ENCODE measurements at places on chromosomes 13 and 19.

DNA sequence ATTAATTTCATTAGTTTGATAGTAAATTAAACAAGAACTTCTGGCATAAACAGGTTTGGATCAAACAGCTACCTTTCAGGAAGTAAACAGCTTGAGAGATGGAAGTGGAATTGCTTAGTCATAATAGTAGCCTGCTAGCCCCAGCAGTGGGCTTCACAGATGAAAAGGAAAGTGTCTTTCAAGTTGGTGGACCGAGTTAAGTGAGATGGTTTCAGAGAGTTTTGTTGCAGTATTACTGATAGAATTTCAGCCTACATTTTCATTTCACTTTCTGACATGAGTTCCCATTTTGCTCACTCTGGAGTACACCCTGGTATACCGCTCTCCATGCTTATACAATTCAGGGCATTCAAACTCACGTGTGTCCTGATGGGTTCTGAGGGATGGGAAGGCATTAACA is 2.0 kb upstream of the PTOV1 start:
- no peak for DNase-seq

- no peak for DNase-seq
These were observed 25.6 kb upstream of the ADGRE1 start for GRCh38 chr19:6861683-6862286.

DNA sequence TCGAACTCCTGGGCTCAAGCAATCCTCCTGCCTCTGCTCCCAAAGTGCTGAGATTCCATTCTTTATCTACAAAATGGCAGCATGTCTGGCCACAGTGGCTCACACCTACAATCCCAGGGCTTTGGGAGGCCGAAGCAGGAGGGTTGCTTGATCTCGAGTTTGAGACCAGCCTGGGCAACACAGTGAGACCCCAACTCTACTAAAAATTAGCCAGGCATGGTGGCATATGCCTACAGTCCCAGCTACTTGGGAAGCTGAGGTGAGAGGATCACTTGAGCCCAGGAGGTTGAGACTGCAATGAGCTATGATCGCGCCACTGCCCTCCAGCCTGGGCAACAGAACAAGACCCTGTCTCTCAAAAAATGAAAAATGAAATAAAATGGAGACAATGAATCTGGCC is 6.1 kb downstream of the NAPA start:
- DNase-seq: no peak

DNA sequence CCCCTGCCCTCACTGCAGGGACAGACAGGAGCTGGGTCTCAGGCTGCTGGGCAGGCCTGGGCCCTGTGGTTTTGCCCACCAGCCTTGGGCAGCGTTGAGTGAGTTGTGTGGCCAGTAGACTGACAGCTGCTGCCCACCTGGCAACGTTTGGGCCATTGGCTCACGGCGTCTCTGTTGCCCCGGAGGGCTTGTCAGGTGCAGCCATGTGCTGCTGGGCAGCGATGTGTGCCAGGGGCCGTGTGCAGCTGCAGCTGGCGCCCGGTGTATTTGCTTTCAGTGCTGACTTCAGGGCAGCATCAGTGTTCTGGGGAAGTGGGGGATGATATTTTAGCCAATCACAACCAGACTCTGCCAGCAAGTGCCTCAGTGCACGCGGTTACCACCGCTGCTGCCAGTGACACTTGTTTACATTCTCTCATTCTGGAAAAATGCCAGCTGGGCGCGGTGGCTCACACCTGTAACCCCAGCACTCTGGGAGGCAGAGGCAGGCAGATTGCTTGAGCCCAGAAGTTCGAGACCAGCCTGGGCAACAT is 10.6 kb downstream of the FZR1 start:
- no peak for DNase-seq

DNA sequence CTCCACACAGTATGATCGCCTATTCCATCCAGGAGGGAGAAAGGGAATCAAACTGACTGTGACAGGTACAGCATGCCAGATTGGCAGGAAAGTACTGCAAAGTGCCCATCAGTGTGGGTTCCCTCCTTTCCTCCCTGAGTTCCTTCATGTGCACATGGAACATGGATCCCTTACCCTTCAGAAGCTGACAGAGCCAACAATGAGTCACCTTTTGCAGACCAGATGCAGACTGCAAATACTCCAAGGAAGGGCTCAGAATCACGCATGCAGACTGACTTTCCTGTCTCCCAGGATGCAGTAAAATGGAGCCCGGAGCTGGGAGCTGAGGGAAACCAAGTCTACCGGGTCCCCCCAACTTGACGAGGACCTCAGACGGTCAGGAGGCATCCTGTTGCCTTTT is 41.8 kb downstream of the SACS start:
- DNase-seq: no peak

DNA sequence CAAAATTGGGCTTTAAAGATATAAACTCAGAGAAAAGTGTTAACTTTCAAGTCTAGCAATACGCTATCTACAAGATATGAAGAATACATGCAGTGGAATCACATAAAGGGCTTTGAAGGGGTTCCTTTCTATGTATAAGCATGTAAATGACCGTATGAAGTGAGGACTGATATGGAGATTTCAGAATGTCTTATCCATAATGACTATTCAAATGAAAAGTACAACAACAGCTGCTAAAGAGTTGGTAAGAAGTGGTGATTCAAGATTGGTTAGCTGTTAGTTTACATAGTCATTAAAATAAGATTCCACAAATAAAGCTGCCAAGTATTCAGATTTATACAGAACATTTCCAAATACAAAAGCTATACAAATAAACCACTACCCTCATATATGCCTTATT is 153.4 kb upstream of the STARD13 start:
- DNase-seq: no peak

GRCh38 chr19:32068793-32069192 is 276.6 kb upstream of the ZNF507 start:
- DNase-seq: no peak

DNA sequence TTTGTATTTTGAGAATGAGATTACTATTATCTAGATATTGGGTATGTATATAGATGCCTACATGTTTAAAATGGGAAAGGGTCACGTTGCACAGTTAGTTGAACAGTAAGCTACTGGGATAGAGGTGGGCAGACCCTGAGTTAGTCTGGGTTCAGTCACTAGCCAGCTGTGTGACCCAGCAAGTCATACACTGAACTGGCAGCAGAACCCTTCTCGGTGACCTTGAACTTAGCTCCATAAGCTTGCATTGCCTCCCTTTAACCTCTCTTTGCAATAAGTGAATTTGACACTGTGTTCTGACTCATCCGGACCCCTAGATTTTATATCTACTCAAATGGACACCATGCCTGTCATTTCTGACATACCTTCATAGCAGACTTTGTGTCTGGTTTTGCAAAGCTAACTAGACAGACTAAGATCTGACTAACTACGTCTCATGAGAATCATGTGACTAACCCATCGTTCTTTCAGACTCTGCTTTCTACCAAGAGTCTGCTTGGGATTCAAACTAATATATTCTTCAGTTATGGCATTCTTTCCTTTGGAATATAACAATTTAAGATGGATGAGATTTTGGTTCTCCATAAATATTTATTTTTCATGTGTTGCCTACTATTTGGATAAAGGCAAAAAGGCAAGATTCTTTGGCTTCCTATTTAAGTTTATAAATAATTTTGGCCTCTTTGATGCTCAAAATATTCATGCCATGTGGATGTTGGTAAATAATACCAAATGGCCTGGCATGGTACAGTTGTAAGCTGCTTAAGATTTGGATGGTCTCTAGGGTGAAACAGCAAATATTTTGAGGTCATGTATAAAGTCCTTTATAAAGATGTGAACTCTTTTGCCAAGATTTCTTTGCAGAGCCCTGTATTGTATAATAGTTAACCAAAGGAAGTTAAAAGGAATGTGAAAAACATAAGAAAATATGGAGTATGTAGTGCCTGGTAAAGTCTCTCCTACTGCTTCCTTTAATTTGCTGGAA is 159.3 kb downstream of the ITGBL1 start:
- DNase-seq: no peak

DNA sequence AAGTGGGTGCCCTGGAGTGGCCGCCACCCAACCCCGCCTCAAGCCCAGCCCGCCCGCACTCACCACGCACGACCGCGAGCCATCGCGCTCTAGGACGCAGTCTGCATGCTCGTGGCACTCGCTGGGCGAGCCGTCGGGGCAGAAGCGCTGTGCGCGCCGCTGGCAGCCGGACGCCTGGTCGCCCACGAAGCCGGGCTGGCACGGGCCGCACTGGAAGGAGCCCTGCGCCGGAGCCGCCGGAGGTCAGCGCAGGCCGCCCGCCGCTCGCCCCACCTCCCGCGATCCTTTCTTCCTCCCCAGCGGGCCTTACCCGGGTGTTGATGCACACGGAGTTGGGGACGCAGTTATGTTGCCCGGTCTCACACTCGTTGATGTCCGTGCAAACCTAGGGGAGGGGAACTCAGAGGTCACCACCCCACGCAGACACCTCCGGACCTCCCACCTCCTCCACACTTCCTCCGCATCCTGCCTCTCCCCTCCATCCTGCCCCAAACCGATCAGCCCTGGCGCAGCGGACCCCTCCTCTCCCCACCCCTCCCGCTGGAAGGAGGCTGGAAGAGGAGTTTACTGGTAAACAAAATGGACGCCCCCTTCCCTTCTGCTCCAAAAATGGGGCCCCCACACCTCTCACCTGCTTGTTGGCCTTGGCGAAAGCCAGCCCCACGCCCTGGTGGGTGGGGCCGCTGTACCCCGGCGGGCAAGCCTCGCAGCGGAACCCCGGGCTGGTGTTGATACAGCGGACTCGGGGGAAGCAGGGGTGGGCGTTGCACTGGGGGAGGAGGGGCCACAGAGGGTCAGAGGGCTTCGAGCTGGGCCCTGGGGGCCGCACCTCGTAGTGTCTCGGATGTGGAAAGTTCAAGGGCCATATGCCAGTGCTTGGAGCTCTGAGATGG is 2.3 kb downstream of the COMP start:
- no peak for DNase-seq

DNA sequence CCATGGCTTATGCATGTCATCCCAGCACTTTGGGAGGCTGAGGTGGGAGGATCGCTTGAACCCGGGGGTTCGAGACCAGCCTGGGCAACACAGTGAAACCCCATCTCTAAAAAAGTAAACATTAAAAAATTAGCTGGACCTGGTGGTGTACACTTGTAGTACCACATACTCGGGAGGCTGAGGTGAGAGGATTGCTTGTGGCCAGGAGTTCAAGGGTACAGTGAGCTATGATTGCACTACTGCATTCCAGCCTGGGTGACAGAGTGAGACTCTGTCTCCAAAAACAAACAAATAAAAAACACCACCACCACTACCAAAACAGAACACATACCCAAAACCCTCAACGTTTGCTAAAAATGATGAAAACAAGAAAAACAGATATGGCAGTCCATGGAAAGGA is 15.9 kb downstream of the FBXO17 start:
- no peak for DNase-seq

DNA sequence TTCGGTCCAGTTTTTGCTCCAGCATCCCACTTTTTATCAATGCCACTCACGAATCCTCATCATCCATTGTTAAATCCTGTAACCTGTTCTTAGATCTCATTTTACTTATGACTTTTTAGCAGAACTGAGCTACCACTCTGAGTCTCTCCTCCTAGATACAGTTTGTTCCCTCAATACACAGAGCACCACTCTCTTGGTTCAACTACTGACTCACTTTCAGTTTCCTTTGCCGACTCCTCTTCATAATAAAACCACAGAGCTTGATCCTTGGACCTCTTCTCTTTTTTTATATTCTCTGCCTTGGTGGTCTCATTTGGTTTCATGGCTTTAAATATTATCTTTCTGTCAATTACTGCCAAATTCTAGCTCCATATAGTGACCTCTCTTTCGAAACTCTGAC is 150.3 kb downstream of the SLITRK5 start:
- DNase-seq: no peak

GRCh38 chr13:44432650-44433049 is 59.0 kb downstream of the SERP2 start:
- no peak for DNase-seq

DNA sequence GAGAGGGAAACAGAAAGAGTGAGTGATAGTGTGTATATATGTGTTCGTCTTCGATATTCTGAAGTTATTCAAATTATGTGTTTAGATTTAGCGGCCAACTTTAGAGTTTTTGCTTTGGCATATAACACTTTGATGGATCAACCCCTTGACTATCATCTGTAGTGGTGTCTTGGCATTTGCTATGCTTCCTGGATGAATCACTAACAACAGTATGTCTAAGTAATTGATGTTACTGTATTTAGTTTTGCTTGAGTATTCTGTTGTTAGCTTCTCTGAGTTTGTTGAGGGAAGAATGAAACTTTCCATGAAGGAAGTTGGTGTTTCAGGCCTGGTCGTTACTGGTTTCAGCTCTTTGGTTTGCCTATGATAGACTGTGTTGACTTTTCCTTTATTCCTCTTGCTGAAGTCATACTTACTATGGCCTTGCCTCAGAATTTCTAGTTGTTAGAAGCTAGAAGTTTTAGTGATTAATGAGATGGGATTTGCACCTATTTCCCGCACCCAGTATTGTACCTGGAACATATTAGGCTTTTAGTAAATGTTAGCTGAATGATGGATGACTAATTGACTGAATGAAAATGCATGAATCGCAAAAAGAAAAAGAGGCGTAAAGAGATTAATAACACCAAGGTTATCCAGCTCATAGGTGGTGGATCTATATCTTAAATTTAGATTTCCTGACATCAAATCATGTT is 20.7 kb downstream of the NDFIP2 start:
- no peak for DNase-seq

DNA sequence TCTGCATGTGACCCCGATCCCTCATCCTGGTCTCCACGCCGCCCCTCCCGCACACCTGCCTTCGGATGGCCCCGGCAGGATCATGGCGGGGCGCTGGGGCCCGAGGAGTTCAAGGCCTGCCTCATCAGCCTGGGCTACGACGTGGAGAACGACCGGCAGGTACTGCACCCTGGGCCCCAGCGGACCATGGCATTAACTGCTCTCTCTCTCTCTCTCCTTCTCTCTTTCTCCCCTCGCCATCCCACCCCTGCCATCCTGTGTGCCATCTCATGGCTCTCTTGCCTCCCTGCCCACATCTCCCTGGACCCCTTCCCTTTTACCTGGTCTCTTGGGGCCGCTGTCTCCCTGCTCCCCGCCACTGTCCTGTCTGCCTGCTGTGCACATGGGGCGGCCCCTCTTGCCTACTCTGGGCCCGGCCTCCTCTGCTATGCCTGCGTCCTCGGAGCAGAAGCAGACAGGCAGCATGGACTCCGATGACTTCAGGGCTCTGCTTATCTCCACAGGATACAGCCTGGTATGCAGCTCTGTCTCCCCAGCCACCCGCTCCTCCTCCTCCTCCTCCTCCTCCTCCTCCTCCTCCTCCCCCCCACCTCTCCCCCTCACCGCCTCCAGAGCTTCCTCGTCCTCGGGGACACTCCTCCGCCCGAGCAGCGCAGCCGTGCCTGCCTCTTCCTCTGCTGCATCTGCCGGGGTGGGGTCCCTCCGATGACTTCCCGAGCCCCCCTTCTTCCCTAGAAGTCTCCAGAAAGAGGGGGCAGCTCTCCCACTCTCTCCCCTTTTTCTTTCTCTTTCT is 16.2 kb downstream of the CAPN12 start:
- no peak for DNase-seq

- DNase-seq: peak; percentile 14
These were observed 32.6 kb upstream of the GATAD2A start for GRCh38 chr19:19372656-19373416.

Measured in stimulated activated CD4-positive, alpha-beta T cell treated with anti-CD3 and anti-CD28 coated beads, Interleukin-4, amount 100 ng/mL, for 1 hour (primary cell).